ENCODE measurements at places on chromosomes 6 and 20. TPM values are rescaled to one million over a fixed set of nuclear protein-coding genes. Genes with fewer than 3 reads are reported as not detected.

The MCHR2 gene
- not detected for total RNA-seq

The SIRPB1 gene
- total RNA-seq, result 0.51 TPM

The SIRPA gene
- 25.7 TPM for total RNA-seq

The HLA-DQB1 gene
- total RNA-seq, result not detected

The HCRTR2 gene
- not detected for total RNA-seq
